ENCODE measurements at places on chromosomes 7 and 10. TPM values are rescaled to one million over a fixed set of nuclear protein-coding genes. Genes with fewer than 3 reads are reported as not detected.
A peak's percentile ranks its signal among the peaks of the same experiment; 100 is the strongest.

CHN2 gene
- 0.33 TPM for total RNA-seq

CLCN1 gene
- under 0.01 TPM for total RNA-seq

FLNC gene
- total RNA-seq, result 191 TPM

ZNF727 gene
- total RNA-seq, result 6.4 TPM

LIPF gene
- not detected for total RNA-seq

DNA sequence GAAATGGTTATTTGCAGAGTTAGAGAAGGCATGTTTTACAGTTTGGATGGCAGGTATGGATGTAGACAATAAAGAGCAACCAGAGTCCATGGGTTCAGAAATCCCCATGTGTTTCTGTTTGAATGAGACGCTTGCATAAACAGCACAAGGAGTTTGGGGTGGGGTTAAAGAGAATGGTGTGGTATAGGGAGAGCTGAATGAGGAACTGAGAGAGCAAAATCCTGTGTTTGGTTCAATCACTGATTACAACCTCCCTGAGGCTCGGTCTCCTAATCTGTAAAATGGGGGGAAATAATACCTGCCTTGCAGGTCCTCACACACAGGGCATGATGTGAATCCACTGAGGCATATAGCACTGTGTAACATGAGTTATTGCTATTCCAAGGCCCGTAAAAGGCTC lies 23.7 kb downstream of the CAV1 start:
- H3K27me3 ChIP-seq, result no peaks in the 10 kb centered on the region
- no peak overlapping the region for H3K27ac ChIP-seq
- H3K4me3 ChIP-seq, result no peak overlapping the region
- no peak for DNase-seq

GRCh38 chr7:70573071-70573661 lies 558.8 kb upstream of the GALNT17 start:
- H3K27me3 ChIP-seq, result no peaks in the 10 kb centered on the region
- DNase-seq, result no peak
- H3K4me3 ChIP-seq, result no peak overlapping the region

C10orf71 gene
- total RNA-seq, result not detected

CRPPA gene
- 1.5 TPM for total RNA-seq

NRCAM gene
- 2.1 TPM for total RNA-seq

MKI67 gene
- 0.26 TPM for total RNA-seq

DNA sequence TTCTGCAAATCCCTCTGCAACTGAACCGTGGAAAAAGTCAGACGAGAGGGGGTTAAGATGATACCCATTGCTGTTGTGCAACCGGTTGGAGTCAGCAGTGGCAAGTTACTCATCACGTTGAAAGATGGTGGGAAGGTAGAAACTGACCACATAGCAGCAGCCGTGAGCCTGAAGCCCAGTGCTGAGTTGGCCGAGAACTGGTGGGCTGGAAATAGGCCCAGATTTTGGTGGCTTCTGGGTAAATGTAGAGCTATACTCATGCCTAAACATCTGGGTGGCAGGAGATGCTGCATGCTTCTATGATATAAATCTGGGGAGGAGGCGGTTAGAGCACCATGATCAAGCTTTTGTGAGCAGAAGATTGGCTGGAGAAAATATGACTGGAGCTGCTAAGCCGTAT lies 78.6 kb downstream of the ARL5B start:
- no peaks in the 10 kb centered on the region for H3K36me3 ChIP-seq
- DNase-seq, result peak; percentile 92
- H3K27me3 ChIP-seq, result no peaks in the 10 kb centered on the region
- no peak overlapping the region for H3K4me3 ChIP-seq
- no peak overlapping the region for H3K27ac ChIP-seq

DNA sequence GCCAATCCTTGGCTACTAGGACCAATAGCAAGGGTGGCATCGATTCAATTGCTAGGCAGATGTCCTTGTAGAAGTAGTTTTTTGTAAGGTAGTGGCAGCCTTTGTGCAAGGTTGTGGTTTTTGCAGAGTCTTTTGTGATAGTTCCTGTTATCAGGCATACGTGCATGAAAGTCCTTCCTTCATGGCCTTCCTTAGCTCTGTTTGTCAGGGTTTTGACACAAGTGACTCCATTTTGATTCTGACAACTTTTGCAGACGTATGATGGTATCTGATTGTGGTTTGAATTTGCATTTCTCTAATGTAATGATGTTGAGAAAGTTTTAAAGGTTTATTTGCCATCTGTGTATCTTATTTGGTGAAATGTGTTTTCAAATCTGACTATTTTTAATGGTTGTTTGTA lies 71.8 kb upstream of the SYPL1 start:
- H3K4me1 ChIP-seq, result no peaks in the 10 kb centered on the region
- no peak overlapping the region for H3K4me3 ChIP-seq
- no peaks in the 10 kb centered on the region for H3K36me3 ChIP-seq
- H3K27me3 ChIP-seq, result no peaks in the 10 kb centered on the region

C10orf62 gene
- total RNA-seq, result not detected

GRCh38 chr7:139084709-139085108 lies 24.8 kb downstream of the ZC3HAV1 start:
- H3K36me3 ChIP-seq, result peaks cover 16% of the 10 kb centered on the region
- H3K4me3 ChIP-seq, result no peak overlapping the region
- H3K27ac ChIP-seq, result no peak overlapping the region
- no peaks in the 10 kb centered on the region for H3K27me3 ChIP-seq

FIS1 gene
- total RNA-seq, result 148 TPM

DYNC1I1 gene
- 0.17 TPM for total RNA-seq

GRCh38 chr7:34430456-34430855 lies 227.6 kb upstream of the NPSR1 start:
- H3K27me3 ChIP-seq, result no peaks in the 10 kb centered on the region
- H3K27ac ChIP-seq, result no peak overlapping the region
- no peaks in the 10 kb centered on the region for H3K36me3 ChIP-seq

GRCh38 chr10:71393841-71394475 lies 2.8 kb upstream of the CDH23 start:
- no peak overlapping the region for H3K4me3 ChIP-seq
- H3K27me3 ChIP-seq, result peaks cover 46% of the 10 kb centered on the region
- H3K4me1 ChIP-seq, result no peaks in the 10 kb centered on the region
- no peak overlapping the region for H3K27ac ChIP-seq
- no peaks in the 10 kb centered on the region for H3K36me3 ChIP-seq

GPR22 gene
- total RNA-seq, result not detected

GRCh38 chr7:7970237-7970530 lies 1.6 kb downstream of the GLCCI1 start:
- H3K4me1 ChIP-seq, result no peaks in the 10 kb centered on the region
- H3K27ac ChIP-seq, result no peak overlapping the region
- H3K4me3 ChIP-seq, result peak overlapping the region; percentile 67
- DNase-seq, result no peak
- H3K36me3 ChIP-seq, result no peaks in the 10 kb centered on the region
- H3K27me3 ChIP-seq, result no peaks in the 10 kb centered on the region

TMEM229A gene
- total RNA-seq, result not detected

HKDC1 gene
- total RNA-seq, result 2.1 TPM

- no peaks in the 10 kb centered on the region for H3K36me3 ChIP-seq
- DNase-seq, result no peak
- no peaks in the 10 kb centered on the region for H3K27me3 ChIP-seq
- no peak overlapping the region for H3K27ac ChIP-seq
These were observed 328.9 kb downstream of the PRPF18 start for GRCh38 chr10:13915710-13916109.

GRCh38 chr7:139981511-139981895 lies 81.2 kb downstream of the PARP12 start:
- H3K4me1 ChIP-seq, result peaks cover 6% of the 10 kb centered on the region
- no peak overlapping the region for H3K4me3 ChIP-seq
- no peaks in the 10 kb centered on the region for H3K36me3 ChIP-seq
- no peak overlapping the region for H3K27ac ChIP-seq
- peaks cover 5% of the 10 kb centered on the region for H3K27me3 ChIP-seq

- H3K27ac ChIP-seq, result no peak overlapping the region
- no peaks in the 10 kb centered on the region for H3K27me3 ChIP-seq
- no peaks in the 10 kb centered on the region for H3K4me1 ChIP-seq
These were observed 53.0 kb upstream of the PPP1R17 start for GRCh38 chr7:31633894-31634494.

DNA sequence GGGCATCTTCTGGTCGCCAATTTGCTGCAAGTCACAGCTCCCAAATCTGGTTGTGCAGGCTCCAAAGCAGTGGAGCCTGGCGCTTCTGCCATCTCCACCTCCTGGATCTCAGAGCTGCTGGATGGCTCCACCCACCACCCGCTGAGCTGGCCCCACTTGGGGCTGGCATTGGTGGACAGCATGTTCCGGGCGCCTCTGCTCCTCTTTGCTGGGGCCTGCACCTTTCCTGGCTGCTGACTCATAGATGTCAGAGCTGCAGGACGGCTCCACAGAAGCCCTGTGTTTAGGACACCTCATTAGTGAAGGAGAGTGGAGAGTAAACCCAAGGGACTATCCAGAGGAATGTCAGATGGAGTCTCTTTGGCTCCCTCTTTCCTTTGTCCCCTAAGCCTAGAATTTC lies 27.4 kb downstream of the MAPK8 start:
- no peak overlapping the region for H3K4me3 ChIP-seq
- no peaks in the 10 kb centered on the region for H3K27me3 ChIP-seq
- no peaks in the 10 kb centered on the region for H3K4me1 ChIP-seq

DNA sequence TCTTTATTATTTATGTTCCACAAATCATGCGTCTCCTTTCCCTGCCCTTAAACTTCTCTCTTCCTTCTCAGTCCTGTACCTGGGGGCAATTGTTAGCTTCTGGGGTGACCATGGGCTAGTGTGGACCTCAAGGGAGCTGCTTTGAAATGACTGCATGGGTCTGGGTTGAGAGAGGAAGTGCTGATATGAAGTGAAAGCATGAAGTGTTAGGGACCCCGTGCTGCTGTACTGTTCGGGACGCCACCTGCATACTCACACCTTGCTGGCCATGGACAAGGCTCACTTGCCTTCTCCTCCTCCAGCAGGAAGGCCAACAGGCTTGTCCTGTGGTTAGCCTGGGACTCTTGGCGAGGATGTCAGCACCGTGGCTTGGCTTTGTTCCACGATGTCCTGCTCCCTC lies 56.7 kb downstream of the MTPN start:
- H3K27me3 ChIP-seq, result no peaks in the 10 kb centered on the region
- no peak overlapping the region for H3K27ac ChIP-seq
- no peak overlapping the region for H3K4me3 ChIP-seq
- no peak for DNase-seq
- no peaks in the 10 kb centered on the region for H3K4me1 ChIP-seq
- no peaks in the 10 kb centered on the region for H3K36me3 ChIP-seq

GRCh38 chr7:94160719-94161435 lies 156.7 kb upstream of the BET1 start:
- H3K4me1 ChIP-seq, result peaks cover 2% of the 10 kb centered on the region
- DNase-seq, result no peak
- no peak overlapping the region for H3K4me3 ChIP-seq
- H3K27ac ChIP-seq, result no peak overlapping the region

GRM3 gene
- total RNA-seq, result not detected

DNA sequence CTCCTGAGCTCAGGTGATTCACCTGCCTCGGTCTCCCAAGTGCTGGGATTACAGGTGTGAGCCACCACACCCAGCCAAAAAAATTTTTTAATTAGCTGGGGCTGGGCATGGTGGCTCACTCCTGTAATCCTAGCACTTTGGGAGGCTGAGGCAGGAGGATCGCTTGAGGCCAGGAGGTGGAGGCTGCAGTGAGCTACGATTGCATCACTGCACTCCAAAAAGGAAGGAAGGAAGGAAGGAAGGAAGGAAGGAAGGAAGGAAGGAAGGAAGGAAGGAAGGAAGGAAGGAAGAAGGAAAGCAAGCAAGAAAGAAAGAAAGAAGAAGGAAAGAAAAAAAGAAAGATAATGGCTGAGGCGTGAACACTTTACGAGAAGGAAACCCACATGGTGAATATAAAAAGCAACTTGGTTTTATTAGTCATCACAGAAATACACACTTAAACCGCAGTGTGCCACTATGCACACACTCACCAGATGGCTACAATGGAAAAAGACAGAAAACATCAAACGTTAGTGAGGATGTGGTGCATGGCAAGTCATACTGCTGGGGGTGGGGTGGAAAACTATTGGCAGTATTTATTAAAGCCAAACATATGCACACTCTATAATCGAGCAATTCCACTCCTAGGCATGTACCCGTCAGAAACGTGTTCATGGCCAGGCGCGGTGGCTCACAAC lies 4.4 kb upstream of the CCL26 start:
- H3K4me3 ChIP-seq, result no peak overlapping the region
- H3K36me3 ChIP-seq, result no peaks in the 10 kb centered on the region
- no peak overlapping the region for H3K27ac ChIP-seq
- peak; percentile 98 for DNase-seq
- H3K27me3 ChIP-seq, result no peaks in the 10 kb centered on the region
- peaks cover 4% of the 10 kb centered on the region for H3K4me1 ChIP-seq

NKX2-3 gene
- total RNA-seq, result not detected

- no peak overlapping the region for H3K27ac ChIP-seq
- H3K27me3 ChIP-seq, result no peaks in the 10 kb centered on the region
- H3K4me1 ChIP-seq, result peaks cover 3% of the 10 kb centered on the region
- H3K36me3 ChIP-seq, result peaks cover 14% of the 10 kb centered on the region
- no peak overlapping the region for H3K4me3 ChIP-seq
- peak; percentile 36 for DNase-seq
These were observed 21.4 kb downstream of the DPCD start for GRCh38 chr10:101609481-101609880.
